Hair follicular keratinocyte (primary cell): ENCODE measurements at places on chromosomes 4 and X. TPM values are rescaled to one million over a fixed set of nuclear protein-coding genes. Genes with fewer than 3 reads are reported as not detected.

NAP1L3 gene
- total RNA-seq: 0.11 TPM in 1 of 2 replicates, not detected in the other

N4BP2 gene
- 3.1 and 7.3 TPM in 2 replicates for total RNA-seq

NPY5R gene
- total RNA-seq: not detected in 2 replicates

WDFY3 gene
- 19.7 and 38.0 TPM in 2 replicates for total RNA-seq
